ENCODE measurements at places on chromosomes 3 and 15. TPM values are rescaled to one million over a fixed set of nuclear protein-coding genes. Genes with fewer than 3 reads are reported as not detected.

The CDCP1 gene
- 4.3 TPM for total RNA-seq

The SLC22A14 gene
- total RNA-seq, result not detected

The CD86 gene
- 3.7 TPM for total RNA-seq

The SCAMP5 gene
- total RNA-seq, result 25.2 TPM

The EAF2 gene
- 1.4 TPM for total RNA-seq

The CFAP91 gene
- total RNA-seq, result 3.6 TPM

DNA sequence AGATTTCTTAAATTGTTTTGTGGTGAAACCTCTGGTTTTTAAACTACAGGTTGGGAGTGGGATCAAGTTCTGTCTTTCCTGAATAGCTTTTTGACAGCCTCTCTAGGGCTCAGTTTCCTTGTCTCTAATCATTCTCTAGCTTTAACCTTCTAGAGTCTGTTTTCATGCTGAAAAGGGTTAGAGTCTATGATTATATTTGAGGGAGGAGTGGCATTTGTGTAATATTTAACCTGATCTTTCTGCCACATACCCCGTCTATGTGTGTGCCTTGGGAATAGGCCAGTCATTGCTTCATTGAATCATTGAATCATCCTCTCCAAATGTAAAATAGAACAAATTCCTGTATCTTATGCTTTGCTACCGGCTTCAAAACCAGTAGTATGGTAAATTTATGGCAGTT, 204.9 kb downstream of the KLHL25 start:
- no peak for DNase-seq
- H3K27me3 ChIP-seq, result no peaks in the 10 kb centered on the region
- H3K4me1 ChIP-seq, result no peaks in the 10 kb centered on the region
- no peak overlapping the region for H3K27ac ChIP-seq
- no peak overlapping the region for H3K4me3 ChIP-seq
- no peaks in the 10 kb centered on the region for H3K36me3 ChIP-seq

DNA sequence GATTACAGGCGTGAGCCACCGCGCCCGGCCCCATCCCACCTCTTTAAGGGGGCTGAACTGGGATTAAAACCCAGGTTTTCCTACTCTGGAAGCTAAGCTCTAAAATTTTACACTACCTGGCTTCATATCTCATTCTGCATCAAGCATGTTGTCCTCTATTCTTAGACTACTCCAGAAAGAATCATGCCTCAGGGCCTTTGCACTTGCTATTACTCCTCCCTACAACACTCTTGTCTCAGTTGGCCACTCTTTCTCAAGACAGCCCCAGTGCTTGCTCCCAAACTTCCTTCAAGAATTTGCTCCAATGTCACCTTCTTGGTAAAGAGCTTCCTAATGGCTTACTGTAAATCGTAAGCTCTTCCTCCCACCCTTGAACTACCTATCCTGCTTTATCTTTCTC, 521.7 kb downstream of the MAGI1 start:
- no peak overlapping the region for H3K4me3 ChIP-seq
- no peaks in the 10 kb centered on the region for H3K27me3 ChIP-seq

- no peaks in the 10 kb centered on the region for H3K27me3 ChIP-seq
- no peak overlapping the region for H3K4me3 ChIP-seq
- H3K36me3 ChIP-seq, result no peaks in the 10 kb centered on the region
- no peak for DNase-seq
These were observed 23.8 kb upstream of the CNBP start for GRCh38 chr3:129207479-129207878.

DNA sequence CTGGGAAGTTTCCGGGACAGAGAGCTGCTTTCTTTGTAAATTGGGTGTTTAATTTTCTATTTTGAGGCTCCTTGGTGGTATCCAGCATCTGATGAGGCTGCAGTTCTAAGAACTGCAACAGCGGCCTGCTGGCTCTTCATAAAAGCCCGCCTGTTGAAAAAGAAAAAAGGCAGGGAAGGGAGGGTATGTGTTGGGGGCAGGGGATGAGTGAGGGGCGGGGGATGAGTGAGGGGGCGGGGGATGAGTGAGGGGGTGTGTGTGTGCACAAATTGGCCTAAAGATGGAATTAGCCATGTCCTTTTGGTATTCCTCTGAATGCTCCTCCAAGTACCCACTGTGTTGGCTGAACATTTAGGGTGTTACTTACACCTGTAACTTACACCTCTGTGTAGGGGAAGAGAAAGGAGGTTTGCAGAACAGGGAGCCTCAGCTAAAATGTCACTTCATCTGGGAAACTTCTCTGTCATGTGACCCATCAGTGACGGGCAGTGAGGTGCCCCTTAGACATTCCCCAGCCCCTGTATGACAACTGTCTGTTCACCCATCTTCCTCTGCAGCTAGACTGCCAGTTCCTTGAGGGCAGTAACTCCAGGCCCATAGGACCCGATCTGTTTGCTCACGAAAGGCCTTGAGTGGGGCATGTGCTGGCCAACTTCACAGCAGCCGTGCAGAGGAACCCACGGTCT, 57.6 kb downstream of the LRIG1 start:
- H3K36me3 ChIP-seq, result no peaks in the 10 kb centered on the region
- peaks cover 6% of the 10 kb centered on the region for H3K4me1 ChIP-seq
- no peak for DNase-seq
- H3K4me3 ChIP-seq, result no peak overlapping the region
- no peaks in the 10 kb centered on the region for H3K27me3 ChIP-seq
- H3K27ac ChIP-seq, result peak overlapping the region; percentile 4

DNA sequence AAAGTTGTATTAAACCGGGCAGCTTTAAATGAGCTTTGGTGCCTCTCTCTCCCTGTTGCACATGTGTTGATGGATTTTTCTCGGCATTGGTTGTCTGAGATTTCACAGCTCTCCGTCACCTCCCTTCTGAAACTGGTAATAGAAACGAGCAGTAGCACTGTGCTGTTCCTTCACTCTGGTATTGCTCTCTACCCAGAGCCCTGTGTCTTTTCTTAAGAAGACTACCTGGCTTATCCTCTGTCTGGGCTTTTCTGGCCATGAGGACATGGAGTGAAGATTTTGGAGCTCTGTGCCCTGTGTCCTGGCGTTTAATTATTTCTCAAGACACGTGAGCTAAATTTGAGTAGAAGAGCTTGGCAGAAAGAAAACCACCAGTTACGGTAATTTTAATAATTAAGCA, 209.6 kb upstream of the EIF1B start:
- no peak overlapping the region for H3K27ac ChIP-seq
- no peak for DNase-seq
- no peaks in the 10 kb centered on the region for H3K27me3 ChIP-seq
- no peaks in the 10 kb centered on the region for H3K4me1 ChIP-seq
- H3K36me3 ChIP-seq, result no peaks in the 10 kb centered on the region

GRCh38 chr3:196969134-196969659, 564 bp upstream of the PIGZ start:
- no peak for DNase-seq
- no peak overlapping the region for H3K27ac ChIP-seq
- H3K4me3 ChIP-seq, result peak overlapping the region; percentile 96
- H3K36me3 ChIP-seq, result no peaks in the 10 kb centered on the region
- H3K4me1 ChIP-seq, result peaks cover 9% of the 10 kb centered on the region

GRCh38 chr15:68417051-68417450, 14.9 kb downstream of the ITGA11 start:
- no peaks in the 10 kb centered on the region for H3K36me3 ChIP-seq
- no peak for DNase-seq
- H3K27ac ChIP-seq, result no peak overlapping the region
- no peak overlapping the region for H3K4me3 ChIP-seq

DNA sequence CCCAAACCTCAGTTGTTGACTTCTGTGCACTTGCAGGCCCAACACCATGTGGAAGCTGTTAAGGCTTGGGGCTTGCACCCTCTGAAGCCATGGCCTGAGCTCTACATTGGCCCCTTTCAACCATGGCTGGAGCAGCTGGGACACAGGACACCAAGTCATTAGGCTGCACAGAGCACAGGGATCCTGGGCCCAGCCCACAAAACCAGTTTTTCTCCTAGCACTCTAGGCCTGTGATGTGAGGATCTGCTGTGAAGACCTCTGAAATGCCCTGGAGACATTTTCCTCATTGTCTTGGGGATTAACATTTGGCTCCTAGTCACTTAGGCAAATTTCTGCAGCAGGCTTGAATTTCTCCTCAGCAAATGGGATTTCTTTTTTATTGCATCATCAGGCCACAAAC, 1255.7 kb downstream of the ZPLD1 start:
- H3K4me1 ChIP-seq, result no peaks in the 10 kb centered on the region
- H3K27ac ChIP-seq, result no peak overlapping the region
- H3K36me3 ChIP-seq, result no peaks in the 10 kb centered on the region
- no peak overlapping the region for H3K4me3 ChIP-seq
- DNase-seq, result no peak

GRCh38 chr3:61948699-61949305, 387.4 kb downstream of the PTPRG start:
- no peaks in the 10 kb centered on the region for H3K27me3 ChIP-seq
- H3K27ac ChIP-seq, result no peak overlapping the region
- no peak overlapping the region for H3K4me3 ChIP-seq
- no peak for DNase-seq

- peak overlapping the region; percentile 49 for H3K27ac ChIP-seq
- H3K27me3 ChIP-seq, result peaks cover 31% of the 10 kb centered on the region
- H3K4me3 ChIP-seq, result peak overlapping the region; percentile 34
- H3K4me1 ChIP-seq, result peaks cover 7% of the 10 kb centered on the region
- H3K36me3 ChIP-seq, result no peaks in the 10 kb centered on the region
- DNase-seq, result no peak
These were observed 749 bp downstream of the RSRC1 start for GRCh38 chr3:158110658-158111018.

DNA sequence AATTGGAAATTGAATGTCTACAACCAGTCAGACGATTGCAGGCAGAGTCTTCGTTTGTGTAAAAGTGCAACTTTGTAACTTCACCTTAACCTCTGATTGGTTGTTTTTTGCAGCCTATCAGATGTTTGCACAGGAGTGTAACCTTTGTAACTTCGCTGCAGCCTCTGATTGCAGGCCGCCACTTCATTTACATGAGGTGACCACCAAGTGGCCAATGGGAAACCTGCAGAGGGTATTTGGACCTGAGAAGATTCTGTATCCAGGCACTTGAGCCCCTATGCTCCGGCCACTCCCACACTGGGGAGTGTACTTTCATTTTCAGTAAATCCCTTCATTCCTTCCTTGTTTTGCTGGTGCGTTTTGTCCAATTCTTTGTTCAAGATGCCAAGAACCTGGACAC, 68.1 kb upstream of the PFN2 start:
- no peaks in the 10 kb centered on the region for H3K4me1 ChIP-seq
- no peaks in the 10 kb centered on the region for H3K36me3 ChIP-seq
- H3K4me3 ChIP-seq, result no peak overlapping the region

GRCh38 chr3:104555728-104556127, 811.0 kb upstream of the ALCAM start:
- no peak overlapping the region for H3K27ac ChIP-seq
- H3K36me3 ChIP-seq, result no peaks in the 10 kb centered on the region
- no peak overlapping the region for H3K4me3 ChIP-seq
- no peak for DNase-seq
- no peaks in the 10 kb centered on the region for H3K27me3 ChIP-seq
- peaks cover 6% of the 10 kb centered on the region for H3K4me1 ChIP-seq

GRCh38 chr3:187735383-187735782, 9.9 kb downstream of the BCL6 start:
- no peaks in the 10 kb centered on the region for H3K27me3 ChIP-seq
- H3K27ac ChIP-seq, result peak overlapping the region; percentile 99

- no peak for DNase-seq
- peaks cover 83% of the 10 kb centered on the region for H3K4me1 ChIP-seq
- no peaks in the 10 kb centered on the region for H3K36me3 ChIP-seq
- peak overlapping the region; percentile 63 for H3K27ac ChIP-seq
- H3K27me3 ChIP-seq, result no peaks in the 10 kb centered on the region
These were observed 57.7 kb downstream of the IQSEC1 start for GRCh38 chr3:13015286-13016082.

DNA sequence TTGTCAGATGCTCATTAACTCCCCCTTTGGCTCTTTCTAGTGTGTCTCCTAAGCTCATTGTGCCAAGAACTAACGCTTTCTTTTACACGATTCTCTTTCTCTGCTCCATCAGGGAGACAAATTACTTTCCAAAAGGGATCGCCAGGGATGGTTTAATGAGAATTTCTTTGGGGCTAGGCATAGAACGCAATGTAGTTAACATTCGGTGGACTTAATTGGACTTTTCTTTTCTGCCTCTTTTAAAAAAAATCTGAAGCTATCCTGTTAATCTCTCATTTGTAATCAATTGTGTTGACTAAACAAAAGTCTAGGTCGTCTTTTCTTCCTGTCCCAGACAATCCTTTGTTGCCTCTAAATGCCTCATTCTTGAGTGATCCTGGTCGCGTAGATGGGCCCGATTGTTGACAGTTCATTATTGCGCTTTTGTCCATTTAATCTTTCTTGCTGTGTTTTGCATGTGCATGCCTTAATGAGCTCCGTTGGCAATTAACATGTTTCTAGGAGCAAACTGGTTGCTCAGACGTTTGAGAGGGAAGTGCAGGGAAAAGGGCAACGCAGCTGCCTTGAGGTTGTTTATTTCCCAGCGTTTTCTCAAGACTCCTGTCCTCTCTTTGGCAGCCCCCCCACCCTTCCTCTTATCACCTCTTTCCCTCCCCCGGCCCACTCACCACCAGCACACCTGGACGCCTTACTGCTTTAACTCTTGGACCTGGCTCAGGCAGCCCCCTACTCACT, 7.8 kb downstream of the FEZF2 start:
- no peaks in the 10 kb centered on the region for H3K36me3 ChIP-seq
- H3K4me1 ChIP-seq, result peaks cover 13% of the 10 kb centered on the region
- H3K27me3 ChIP-seq, result peaks cover 55% of the 10 kb centered on the region
- no peak for DNase-seq
- no peak overlapping the region for H3K27ac ChIP-seq
- no peak overlapping the region for H3K4me3 ChIP-seq

DNA sequence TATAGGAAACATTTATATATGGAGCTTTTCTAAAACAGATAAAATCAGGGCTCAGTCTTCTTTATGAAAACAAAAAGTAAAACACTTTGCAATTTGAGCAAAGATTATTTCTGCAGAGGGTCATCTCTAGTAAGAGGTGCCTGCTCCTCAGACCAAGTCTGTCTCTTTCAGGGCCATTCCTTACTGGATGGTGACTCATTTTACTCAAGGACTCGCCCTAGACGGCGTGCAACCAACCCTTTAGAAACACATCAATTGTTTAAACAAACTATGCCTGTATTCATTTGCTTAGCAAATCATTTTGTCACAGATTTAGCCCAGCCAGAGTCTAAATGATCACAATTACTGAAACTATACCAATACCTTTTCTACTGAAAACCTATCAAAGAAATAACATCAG, 242.8 kb upstream of the ICE2 start:
- peak; percentile 82 for DNase-seq
- no peaks in the 10 kb centered on the region for H3K27me3 ChIP-seq
- peak overlapping the region; percentile 60 for H3K27ac ChIP-seq
- peaks cover 3% of the 10 kb centered on the region for H3K4me1 ChIP-seq

DNA sequence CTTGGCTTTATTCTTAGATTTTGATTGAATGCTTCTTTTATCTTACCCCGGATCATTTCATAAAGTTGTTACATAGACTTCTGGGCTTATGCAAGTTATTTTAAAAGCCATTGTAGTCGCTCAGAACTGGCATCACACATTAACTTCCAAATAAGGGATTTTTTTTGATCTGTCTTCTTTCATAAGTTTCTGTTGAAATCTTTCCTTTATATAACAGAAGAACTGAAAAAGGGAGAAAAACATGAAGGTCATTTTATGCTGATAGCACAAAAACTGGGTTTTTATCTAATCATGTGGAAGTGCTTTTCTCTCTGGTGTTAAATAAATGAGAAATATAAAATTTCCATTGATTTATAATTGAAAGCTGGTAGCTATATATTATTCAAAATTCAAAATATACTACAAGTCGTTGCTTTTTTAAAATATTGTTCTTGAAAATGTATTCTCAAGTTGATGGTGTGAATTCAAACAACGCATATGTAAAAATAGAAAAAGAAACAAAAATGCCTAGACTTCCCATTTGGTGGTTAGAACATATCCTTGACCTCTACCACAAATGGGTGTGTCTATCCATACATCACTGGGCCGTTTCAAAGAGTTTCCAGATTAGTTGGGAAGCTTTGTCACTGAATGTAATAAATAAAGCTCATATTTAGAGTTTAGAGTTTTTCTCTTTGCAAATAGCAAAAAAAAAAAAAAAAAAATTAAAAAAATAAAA, 258.3 kb upstream of the ZPLD1 start:
- H3K36me3 ChIP-seq, result no peaks in the 10 kb centered on the region
- no peak overlapping the region for H3K27ac ChIP-seq

Measured in adrenal gland (tissue), 19 donors.